ENCODE measurements at places on chromosomes 6 and 20.

DNA sequence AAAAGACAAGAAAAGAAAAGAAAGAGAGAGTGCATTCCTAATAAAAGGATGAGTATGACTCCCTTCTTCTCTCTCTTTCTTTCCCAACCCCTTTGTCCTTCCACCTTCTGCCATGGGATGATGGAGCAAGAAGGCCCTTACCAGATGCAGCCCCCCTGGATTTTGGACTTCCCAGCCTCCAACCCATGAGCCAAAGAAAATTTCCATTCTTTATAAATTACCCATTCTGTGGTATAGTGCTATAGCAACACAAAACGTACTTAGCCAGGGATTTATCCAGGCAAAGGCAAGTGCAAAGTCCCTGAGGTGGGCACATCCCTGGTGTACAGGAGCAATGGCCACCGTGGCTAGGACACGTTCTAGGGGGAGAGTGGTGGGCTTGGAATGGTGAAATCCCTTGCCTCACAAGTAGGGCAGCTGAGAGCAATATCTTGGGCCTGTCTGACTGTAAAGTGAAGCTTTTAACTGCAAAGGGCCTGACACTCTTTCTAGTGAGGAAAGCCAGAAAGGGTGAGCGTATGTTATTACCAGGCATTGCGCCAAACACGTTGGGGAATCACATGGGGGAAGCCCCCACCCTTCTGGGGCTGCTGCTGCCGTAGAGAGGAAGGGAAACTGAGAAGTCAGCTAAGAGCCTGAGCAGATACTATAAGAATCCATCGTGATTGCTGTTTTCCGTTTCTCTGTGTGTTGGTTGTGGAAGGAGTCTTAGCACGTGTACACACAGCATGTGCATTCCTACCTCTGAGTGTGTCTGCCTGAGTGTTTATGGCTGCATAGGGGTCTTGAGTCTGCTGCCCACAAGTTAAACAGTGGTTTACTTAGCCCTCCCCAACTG is 50.7 kb upstream of the SIRPA start:
- DNase-seq, result no peak

GRCh38 chr6:158611541-158612370 is 32.8 kb downstream of the DYNLT1 start:
- DNase-seq, result no peak

DNA sequence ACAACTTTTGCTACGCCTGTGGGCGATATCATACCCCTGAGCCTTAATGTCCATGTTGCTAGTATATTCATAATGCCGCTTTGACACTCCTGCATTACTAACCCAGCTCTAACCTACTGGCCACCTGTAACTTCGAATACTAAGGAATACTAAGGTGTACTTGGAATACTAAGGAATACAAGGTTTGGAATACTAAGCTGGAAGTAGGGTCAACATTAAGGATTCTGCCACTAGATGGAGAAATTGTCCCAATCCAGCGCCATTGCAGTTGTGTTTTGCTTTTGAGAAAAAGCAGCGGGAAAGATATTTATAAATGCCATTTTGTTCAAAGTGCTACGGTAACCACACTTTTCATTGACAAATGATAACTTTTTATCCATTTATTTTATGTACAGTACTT is 10.7 kb downstream of the TBXT start:
- DNase-seq, result no peak

DNA sequence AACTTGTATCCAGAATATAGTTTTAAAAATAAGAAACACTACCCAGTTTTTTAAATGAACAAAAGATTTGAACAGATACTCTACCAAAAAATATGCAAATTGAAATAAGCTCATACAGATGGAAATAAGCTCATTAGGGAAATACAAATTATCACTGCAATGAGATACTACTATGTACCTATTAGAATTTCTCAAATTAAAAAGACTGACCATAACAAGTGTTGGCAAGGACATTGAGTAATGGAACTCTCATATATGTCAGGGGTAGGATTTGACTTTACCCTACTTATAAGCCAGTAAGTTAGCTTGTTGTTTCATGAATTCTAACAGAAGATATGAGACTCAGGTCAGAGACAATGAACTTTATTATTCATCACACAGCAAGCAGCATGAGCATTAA is 9.6 kb upstream of the ASIP start:
- DNase-seq, result no peak

GRCh38 chr20:23087587-23088251 is 1.6 kb upstream of the CD93 start:
- no peak for DNase-seq

- no peak for DNase-seq
These were observed 265.0 kb upstream of the MARCKS start for GRCh38 chr6:113591896-113592827.

GRCh38 chr20:43939762-43940121 is 25.1 kb downstream of the TOX2 start:
- DNase-seq, result no peak

DNA sequence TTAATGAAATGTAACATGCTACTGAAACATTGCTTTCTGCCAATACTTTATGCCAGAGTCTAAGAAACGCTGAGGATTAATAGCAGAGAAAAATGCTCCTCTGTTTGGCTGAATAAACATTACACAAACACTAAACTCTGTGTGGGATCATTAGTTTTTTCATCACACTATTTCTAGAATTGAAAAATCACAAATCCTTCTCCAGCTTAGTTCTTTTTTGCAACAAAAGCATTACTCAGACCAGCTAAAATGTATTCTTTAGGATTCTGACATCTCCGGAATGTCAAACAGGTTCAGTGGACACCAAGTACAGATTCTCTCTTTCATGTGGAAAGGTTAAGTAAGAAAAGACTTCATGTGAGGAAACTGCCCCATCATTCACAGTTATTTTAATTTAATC is 226.9 kb downstream of the SIM1 start:
- DNase-seq, result no peak

GRCh38 chr6:2733324-2733723 is 17.4 kb downstream of the MYLK4 start:
- no peak for DNase-seq

GRCh38 chr6:85585741-85586140 is 7.9 kb downstream of the SNX14 start:
- no peak for DNase-seq

- DNase-seq, result peak; percentile 38
These were observed 249.5 kb downstream of the ADGRG6 start for GRCh38 chr6:142551274-142551811.

DNA sequence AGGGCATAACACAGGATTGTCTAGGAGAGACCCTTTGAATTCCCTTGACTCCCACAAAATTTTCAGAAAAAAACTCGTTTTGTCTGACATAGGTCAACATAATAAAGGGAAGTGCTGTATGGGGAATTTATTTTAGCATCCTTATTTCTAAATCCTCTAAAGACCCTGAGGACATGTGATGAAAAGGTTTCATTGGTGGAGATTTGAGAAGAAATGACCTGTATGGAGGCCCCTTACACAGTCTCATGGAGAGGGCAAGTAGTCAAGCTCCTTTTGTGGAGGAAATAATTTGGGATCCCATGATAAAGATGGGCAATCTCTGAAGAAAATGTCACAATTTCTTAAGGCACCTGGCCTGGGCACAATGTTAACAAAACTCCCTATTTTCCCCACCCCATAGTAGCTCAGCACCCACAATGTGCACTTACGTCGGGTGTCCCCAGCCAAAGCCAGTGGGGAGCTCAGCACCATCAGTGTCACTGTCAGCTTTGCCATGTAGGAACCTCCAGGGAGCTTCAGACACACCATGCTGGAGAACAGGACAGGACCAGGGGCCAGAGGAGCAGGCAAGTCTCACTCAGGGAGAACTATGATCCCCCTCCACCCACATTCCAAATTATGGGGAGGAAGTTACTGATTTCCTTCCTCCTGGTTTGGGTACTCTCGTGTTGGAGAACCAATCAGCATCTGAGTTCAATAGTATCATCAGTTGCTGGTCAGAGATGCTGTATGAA is at the start of gene HLA-DRB5:
Gene HLA-DRB5, minus strand, starts transcription at position 591 of the 734 bp plus-strand sequence. Its CDS starts 63 bp downstream, at position 528.
- DNase-seq, result no peak

DNA sequence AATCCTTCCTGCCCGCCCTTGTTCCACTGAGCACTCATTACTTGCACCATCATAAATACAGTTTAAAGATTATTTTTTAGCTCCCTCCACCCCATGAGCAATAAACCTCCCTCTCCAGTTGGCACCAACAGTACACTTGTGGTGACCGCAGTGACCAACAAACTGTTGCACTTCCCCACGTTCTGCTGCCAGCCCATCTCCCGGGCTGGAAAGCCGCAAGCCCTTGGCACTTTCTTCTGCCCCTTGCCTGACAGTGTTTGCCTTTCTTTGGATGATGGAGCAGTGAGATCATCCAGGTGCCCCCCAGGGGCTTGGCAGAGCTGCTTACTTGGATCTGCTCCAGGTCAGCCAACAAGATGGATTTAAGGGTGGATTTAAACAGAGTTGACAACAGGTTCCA is 21.6 kb downstream of the KCNB1 start:
- no peak for DNase-seq

DNA sequence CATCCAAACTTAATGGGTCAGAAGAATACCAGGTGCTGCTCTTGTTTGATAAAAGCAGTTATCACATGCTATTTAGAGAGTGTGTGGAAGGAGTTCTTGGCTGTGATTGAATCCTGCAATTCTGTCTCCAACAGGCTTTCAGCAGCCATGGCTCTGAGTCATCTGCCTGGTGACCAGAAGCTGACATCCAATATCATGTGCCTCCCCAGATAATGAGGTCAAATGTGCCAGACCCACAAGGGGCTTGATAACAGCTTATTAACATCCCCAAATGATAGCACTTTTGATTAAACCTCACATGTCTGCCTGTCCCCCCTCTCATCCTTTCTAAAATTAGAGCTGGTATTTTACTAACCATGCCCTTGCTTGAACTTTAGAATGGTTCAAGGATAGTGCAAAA is 175.7 kb upstream of the PLN start:
- no peak for DNase-seq

DNA sequence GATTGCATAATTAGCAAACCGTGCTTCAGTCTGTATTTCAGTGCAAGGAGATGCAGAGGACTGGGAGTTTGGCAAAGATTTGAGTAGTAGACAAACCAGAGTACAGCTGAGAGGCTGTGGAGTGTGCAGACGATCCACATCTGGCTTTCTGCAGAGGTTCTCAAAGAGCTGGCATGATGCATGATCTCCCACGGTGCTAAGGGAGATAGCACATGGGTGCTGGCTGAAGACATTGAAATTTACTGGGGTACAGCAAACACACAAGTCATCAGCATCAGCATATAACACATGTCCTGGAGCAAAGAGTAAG is 79.0 kb upstream of the FAM184A start:
- no peak for DNase-seq

- DNase-seq, result no peak
These were observed 47.9 kb downstream of the KHDC1L start for GRCh38 chr6:73177221-73177944.

GRCh38 chr20:61588411-61589385 is 336.6 kb downstream of the CDH4 start:
- DNase-seq, result no peak

- no peak for DNase-seq
These were observed 167.9 kb downstream of the TFAP2C start for GRCh38 chr20:56797023-56797422.

- no peak for DNase-seq
These were observed 13.8 kb downstream of the MARCKS start for GRCh38 chr6:113870917-113871316.

GRCh38 chr20:36768768-36769430 is 4.7 kb downstream of the DSN1 start:
- DNase-seq, result no peak

GRCh38 chr6:159168536-159169192 is 536 bp upstream of the FNDC1 start:
- DNase-seq, result no peak

GRCh38 chr6:159197251-159197650 is 28.1 kb downstream of the FNDC1 start:
- no peak for DNase-seq

DNA sequence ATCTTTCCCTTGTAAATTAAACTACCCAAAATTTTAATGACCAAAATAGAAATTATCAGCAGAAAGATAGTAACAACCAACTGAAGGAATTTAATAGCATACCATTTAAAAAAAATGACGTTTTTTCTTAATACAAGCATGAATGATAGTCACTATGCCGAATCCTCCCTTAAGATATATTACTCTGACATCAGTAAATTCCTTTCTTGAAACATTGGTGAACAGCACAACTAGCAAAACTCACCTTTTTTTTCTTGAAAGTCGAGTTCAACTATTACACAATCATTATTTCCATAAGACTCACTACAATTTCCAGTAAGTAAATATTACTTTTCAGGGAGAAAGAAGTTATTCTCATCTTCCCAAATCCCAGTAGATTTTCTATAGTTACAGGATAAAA is 433.2 kb downstream of the GRIK2 start:
- DNase-seq, result no peak

GRCh38 chr6:54087721-54088120 is 23.5 kb upstream of the MLIP start:
- no peak for DNase-seq

GRCh38 chr6:14371530-14371929 is 254.0 kb downstream of the CD83 start:
- DNase-seq, result no peak

GRCh38 chr20:13659288-13659687 is 20.6 kb upstream of the TASP1 start:
- no peak for DNase-seq

DNA sequence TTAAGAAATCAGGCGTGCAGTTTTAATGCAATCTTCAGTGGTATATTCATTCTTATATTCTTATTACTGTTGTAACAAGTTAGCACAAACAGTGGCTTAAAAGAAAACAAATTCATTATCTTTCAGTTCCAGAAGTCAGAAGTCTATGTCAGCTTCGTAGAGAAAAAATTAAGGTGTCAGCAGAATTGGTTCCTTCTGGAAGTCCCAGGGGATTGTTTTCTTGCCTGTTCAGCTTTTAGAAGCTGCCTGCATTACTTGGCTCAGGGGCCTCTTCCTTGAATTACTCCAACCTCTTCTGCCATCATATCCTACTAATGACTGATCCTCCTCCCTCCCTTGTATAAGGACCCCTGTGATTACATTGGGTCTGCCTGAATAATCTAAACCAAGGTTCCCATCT is 243.9 kb downstream of the ZNF217 start:
- DNase-seq, result no peak

DNA sequence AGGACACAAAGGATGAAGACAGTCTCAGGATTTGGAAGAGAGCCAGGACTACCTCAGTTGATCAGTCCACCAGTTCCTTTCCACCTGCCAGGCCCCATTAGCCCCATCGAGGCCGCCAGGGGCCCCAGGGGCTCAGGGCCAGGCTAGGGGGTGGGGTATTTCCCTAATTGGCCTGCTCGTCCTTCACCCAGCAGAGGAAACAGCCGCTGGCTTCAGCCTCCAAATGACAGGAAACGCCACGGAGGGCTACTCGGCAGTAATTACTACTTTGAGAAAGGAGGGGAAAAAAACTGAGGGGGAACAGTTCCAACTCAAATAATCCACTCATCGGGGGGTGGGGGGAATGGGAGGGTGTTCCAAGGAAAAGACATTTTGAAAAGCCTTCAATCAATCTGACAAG is 42.7 kb downstream of the MAFB start:
- no peak for DNase-seq

- DNase-seq, result no peak
These were observed 46.9 kb downstream of the OSTM1 start for GRCh38 chr6:108027594-108027993.

Data from stimulated activated CD4-positive, alpha-beta T cell treated with anti-CD3 and anti-CD28 coated beads, Interleukin-2, amount 100 ng/mL, for 4 hours (primary cell).